ENCODE measurements at places on chromosomes 5 and 9.

DNA sequence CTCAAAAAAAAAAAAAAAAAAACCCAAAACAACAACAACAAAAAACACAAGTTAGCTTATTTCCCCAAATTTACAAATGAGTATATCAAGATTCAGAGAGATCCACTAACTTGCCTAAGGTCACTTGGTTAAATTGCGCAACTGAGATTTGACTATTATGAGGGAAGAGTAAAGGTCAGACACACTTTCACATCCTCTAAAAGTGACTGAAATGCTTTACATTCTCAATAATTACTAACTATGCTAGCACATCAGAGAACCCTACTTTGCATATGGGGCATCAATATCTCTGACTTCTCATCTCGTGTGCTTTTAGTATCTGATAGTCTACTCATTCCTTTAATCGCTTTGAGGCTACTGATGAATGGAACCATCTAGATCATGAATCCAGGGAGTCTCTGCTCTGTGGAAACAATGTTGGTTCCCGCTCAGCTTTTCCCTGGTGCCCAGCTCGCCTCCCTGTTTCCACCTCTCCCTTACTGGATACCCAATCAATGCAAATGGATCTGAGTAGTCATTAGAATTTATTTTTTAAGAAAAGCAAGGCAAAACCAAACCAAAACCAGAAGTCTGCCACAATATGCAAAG is 182.1 kb upstream of the TRIM32 start:
- no peak for DNase-seq

DNA sequence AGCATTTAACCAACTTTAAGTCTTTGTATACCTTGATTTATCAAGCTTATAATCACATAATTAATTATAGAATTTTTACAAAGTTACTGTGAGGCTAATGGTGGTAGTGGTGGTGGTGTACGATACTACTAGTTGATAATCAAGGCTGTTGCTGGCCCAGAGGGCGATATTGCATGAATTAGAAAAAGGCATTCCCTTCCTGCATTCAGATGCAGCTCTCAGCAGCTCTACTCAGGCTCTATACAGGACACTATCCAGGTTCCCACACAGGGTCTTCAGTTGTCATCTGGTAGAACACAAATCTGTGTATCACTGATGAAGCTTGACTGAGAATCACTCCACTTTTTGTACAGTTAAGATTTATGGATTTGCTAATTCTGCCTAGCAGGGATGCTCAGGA is 562.8 kb upstream of the C9orf72 start:
- DNase-seq, result no peak

- no peak for DNase-seq
Measured at GRCh38 chr5:69043655-69043996, 50.2 kb upstream of the SLC30A5 start.

DNA sequence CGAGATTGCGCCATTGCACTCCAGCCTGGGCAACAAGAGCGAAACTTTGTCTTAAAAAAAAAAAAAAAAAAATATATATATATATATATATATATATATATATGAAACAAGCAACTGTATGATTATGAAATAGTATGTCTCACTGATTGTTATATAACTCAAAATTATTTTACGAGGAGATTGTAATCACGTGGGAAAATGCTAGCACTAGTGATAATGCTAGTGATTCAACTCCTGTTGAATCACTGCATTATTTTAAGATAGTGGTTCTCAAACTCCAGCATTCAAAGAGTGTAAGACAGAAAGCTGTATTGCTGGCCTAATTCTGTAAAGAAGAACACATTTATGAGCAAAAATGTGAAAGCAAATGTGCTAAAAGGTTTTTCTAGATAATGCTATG is 12.4 kb upstream of the PTPN3 start:
- DNase-seq, result no peak

GRCh38 chr9:127805620-127806019 is 2.9 kb downstream of the FPGS start:
- peak; percentile 35 for DNase-seq

GRCh38 chr5:168796593-168797580 is 217.7 kb upstream of the PANK3 start:
- DNase-seq, result no peak

GRCh38 chr5:122311497-122311960 is 508 bp upstream of the SNCAIP start:
- no peak for DNase-seq

DNA sequence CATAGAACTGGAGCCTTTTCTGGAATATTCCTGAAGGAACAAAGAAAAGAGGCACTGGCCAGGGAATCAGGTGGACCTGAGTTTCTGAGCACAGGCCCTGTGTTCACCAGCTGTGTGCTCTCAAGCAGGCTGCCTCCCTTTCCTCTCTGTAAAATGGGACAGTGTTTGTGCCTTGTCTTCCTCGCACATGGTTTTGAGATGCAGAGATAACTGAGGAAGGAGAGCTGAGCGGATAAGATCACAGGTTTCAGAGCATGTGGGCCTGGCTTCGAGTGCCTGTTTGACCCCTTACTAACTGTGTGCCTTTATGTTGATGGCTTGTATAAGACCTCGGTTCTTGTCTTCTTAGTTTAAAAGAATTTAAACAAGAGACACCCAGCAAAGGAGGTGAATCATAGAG is 46.2 kb upstream of the HAND1 start:
- no peak for DNase-seq

DNA sequence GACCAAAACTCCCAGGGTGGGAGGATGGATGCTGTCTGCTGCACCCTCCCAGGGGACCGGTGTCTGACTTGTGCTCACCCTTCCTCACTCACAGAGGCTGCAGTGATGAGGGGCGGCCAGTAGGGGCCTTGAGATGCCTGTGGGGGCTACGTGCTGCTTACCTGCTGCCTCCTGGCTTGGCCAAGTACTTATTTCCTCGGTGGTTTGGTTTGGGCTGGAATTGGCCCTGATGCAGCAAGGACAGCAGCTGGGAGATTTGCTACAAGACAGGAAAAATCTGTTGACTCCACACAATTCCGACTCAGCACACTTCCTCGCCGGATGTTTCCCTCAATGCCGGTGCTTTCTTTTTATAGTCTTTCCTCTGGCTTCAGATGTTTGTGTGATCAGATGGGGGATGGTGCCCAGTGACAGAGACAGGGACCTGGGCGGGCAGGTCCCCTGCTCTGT is 6.6 kb downstream of the PCDH12 start:
- no peak for DNase-seq

DNA sequence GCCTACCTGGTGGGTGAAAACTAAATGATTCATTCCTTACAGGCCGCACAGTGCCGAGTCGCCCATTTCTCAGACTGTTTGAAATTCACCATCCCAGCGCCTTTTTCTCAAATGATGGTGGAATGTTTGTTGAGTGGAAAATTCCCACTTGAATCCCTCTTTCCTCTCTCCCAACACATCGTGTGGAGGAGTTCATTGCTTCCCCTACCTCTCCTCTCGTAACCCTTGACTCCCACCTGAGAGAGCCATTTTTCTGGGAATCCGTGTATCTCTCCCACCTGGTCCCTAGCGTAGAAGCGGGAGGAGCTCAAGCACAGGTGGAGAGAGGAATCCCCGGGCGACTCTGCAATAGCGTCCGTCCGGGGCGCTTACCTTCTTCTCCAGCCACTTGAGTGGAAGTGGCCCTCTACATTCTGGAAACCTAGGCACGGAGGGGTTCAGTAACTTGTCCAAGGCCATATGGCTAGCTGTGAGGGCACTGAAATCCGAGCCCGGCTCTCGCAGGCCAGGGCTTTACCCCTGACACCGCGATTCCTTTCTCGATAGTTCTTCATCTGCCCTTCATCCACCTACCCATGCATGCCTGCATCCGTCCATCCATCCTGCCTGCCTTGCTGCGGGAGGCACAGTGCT is 683 bp downstream of the OSMR start:
- DNase-seq, result no peak

GRCh38 chr9:137277329-137278041 is at the start of gene TOR4A:
Gene TOR4A, plus strand, starts transcription at chr9:137277726. Its CDS starts 964 bp downstream, at chr9:137278690.
- peak; percentile 92 for DNase-seq

DNA sequence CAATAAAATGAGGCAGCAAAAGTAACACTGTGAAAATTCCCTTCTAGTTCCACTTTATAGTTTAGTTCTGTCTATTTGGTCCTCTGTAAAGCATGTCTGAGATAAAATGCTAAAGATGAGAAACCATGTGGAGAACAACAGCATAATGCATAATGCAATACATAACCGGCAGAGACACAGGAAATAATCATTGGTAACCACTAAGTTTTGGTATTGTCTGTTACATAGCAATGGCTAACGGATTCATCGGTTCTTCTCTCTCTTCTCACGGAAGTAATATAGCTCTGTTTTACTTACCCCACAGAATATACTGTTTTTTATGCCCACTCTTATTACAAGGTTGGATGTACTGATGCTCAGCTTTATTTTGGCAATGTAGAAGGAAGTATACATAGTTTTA is 158.9 kb downstream of the FAM174A start:
- DNase-seq, result no peak

DNA sequence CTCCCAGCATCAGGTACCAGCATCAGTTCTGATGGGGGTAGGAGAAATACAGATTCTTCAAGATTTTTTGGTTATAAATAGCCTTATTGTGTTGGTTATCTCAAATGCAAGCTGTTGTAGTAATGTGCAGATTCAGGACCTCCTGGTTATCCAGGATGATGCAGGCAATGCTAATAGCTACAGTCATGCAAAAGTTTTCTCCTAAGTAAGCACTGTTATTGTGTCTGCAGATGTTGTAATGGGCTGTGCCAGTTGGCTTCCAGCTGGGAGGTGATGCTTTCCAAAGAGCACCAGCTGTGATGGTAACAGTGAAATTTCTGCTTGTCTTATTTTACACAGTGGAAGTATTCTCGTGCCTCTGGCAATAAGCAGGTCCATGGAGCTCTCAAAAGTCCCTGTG is 719.2 kb upstream of the CTNND2 start:
- DNase-seq, result no peak

Measured in OCI-M1 (cell line).